ENCODE measurements at places on chromosomes 13 and 19.
A peak's percentile ranks its signal among the peaks of the same experiment; 100 is the strongest.

DNA sequence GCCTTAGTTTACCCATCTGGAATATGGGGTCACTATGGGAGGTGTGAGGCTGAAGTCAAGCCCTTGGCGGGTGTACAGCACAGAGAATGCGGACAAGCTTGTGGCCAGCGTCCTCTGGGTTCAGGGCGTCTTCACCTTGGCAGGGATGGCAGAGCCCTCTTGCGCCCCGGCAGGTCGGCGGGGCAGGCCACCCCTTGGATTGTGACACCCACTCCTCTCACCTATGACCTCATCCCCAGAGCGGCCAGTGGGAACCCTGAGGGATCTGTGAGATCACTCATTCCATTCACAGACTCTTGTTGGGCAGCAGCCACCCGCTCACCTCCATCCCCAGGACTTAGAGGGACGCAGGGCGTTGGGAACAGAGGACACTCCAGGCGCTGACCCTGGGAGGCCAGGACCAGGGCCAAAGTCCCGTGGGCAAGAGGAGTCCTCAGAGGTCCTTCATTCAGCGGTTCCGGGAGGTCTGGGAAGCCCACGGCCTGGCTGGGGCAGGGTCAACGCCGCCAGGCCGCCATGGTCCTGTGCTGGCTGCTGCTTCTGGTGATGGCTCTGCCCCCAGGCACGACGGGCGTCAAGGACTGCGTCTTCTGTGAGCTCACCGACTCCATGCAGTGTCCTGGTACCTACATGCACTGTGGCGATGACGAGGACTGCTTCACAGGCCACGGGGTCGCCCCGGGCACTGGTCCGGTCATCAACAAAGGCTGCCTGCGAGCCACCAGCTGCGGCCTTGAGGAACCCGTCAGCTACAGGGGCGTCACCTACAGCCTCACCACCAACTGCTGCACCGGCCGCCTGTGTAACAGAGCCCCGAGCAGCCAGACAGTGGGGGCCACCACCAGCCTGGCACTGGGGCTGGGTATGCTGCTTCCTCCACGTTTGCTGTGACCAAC lies at the start of gene SPACA4:
SPACA4 (plus strand) TSS at position 280 of the 896 bp plus-strand sequence; CDS start at position 517, 237 bp downstream.
- no peak for DNase-seq

DNA sequence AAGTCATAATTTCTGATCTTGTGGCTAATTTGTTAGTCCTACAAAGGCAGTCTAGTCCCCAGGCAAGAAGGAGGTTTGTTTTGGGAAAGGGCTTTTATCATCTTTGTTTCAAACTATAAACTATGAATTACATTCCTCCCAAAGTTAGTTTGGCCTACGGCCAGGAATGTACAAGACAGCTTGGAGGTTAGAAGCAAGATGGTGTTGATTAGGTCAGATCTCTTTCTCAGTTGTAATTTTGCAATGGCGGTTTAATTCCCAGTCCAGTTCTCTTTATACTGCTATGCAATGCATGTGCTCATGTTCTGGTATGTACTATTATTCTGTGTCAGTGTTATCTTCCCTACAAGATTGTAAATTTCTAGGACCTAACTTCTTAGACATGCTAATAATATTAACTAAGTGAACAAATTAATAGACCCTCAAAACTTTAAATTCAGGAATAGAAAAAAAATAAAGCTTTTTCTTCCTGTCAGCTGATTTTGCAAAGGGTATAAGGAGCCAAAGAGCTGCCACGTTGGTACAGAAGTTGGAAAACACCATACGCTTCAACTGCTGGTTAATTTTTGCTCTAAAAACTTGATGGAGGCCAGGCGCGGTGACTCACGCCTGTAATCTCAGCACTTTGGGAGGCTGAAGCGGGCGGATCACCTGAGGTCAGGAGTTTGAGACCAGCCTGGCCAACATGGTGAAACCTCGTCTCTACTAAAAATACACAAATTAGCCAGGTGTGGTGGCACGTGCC lies 1.3 kb upstream of the DNAJC15 start:
- no peak for DNase-seq

DNA sequence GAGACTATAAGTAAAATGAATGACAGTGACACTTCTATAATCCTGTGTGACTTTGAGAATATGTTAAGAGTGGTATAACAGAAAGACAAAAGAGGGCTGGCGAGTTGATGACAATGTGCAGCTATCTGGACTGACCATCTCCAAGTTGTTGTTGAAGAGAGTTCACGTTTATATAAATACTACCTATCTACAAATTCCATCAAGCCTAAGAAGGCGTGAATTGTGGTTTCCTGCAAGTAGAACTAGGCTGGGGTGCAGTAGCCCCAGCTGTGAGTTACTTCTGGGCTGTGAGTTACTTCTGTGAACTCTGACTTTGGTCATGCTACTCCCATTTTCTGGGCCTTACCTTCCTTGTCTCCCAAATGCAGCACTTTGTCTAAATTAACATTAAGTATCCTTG lies 561.0 kb downstream of the TBC1D4 start:
- no peak for DNase-seq

DNA sequence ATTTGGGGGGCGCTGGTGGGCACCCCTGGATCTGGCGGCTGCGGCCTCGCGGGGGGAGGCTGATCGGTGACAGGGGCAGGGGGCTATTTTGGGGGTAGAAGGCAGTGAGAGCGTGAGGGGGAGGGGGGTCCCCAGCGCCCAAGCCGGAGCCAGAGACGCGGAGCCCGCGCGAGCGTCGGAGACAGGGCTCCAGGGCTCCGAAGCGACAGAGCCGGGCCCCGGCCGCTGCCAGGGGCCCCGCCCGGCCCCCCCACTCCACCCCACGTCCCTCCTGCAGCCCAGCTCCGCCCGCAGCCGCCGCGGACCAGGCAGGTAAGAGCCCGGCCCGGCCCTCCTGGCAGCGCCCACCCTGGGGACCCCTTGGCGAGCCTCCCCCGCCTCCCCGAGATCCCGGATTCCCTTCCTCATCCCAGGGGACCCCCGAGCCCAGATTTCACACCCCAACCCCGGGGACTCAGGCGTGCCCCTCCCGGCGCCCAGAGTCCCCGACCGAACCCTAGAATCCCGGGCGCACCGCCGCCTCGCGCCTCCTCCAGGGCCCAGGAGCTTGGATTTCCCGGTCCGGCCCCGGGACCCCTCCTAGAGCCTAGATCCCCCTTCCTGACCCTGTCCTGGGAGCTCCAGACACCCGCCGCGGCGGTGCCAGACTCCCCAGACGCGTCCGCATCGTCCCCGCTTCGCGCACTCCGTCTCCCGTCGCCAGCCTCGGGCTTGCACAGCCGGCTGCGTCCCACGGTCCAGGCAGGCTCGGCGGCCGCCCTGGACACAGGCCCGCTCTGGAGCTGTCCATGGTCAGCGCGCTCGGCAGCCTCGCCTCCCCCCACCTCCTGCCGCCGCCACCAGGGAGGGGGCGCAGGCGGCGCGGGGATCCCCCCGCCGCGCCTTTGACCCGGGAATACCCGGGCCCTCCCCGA lies at the start of gene PPFIA3:
PPFIA3 (plus strand) TSS at position 134 of the 914 bp plus-strand sequence. CDS start 8,330 bp downstream, outside the sequence.
- DNase-seq = no peak

- DNase-seq = no peak
These were observed 1734.7 kb downstream of the SLITRK1 start for GRCh38 chr13:82147526-82147925.

DNA sequence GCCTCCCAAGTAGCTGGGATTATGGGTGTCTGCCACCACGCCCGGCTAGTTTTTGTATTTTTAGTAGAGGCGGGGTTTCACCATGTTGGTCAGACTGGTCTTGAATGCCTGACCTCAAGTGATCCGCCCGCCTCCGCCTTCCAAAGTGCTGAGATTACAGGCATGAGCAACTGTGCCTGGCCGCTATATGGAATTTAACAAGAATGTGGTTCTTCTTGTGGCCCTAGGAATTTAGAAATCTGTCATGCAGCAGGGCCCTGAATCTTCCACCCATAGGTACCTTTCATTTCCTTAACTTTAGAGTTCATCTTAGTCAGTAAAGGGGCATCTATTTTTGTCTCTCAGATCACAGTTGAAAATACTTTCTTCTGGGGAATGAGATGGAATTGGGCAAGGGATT lies 25.6 kb upstream of the NDFIP2 start:
- no peak for DNase-seq

- DNase-seq = peak; percentile 57
These were observed 5.2 kb downstream of the DDX49 start for GRCh38 chr19:18924684-18925213.

GRCh38 chr13:40181203-40181845 lies 485.1 kb downstream of the FOXO1 start:
- DNase-seq = no peak

GRCh38 chr19:18875726-18876125 lies 20.2 kb downstream of the CERS1 start:
- no peak for DNase-seq

DNA sequence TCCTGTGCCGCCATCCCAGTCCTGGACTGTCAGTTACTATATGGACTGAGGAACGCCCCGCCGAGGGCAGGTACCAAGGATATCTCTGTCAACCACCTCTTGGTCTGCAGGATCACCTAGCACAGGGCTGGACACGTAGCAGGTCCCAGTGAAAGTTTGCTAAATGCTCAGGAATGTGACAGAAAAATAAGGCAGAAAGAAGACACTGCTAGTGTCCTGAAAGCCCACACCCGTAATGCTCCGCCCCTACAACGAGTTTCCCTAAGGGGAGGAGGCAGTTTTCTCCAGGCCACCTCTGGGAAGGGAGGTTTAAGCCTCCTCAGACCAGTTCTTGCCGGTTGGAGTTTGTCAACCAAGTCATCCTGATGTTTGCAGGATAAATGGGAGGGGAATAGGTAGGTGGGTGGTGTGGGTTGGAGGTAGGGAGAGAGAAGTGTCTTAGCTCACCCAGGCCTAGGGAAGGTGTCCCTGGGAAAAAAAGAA lies 1.7 kb upstream of the SERTAD3 start:
- no peak for DNase-seq

- no peak for DNase-seq
These were observed 47.9 kb upstream of the CEACAM21 start for GRCh38 chr19:41528106-41528505.

- DNase-seq = no peak
These were observed 47.9 kb upstream of the POMP start for GRCh38 chr13:28610996-28611395.

GRCh38 chr19:50419022-50419579 lies 363 bp downstream of the SPIB start:
- no peak for DNase-seq

DNA sequence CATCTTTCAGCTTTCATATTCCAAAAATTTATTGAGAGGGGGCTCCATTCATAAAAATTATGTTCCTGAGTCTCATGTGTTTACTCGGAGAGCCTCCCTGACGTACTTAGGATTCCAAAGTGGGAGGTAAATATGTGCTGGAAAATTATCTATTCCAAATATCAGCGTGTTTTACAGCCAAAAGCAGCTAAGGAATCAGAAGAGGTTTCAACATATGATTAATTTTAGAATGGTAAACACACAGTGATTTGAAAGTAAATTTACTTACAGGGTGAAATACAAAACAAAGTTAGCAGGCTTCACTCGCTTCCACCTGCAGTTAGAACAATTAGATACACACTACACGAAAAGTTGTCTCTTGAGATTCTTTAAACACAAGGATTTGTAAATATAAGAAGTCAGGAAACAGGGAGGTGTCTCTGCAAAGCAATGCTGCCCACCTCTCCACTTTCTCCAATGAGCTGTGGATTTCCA lies 313.8 kb upstream of the NBEA start:
- no peak for DNase-seq

GRCh38 chr13:24119626-24120508 lies 40.7 kb upstream of the SPATA13 start:
- no peak for DNase-seq

DNA sequence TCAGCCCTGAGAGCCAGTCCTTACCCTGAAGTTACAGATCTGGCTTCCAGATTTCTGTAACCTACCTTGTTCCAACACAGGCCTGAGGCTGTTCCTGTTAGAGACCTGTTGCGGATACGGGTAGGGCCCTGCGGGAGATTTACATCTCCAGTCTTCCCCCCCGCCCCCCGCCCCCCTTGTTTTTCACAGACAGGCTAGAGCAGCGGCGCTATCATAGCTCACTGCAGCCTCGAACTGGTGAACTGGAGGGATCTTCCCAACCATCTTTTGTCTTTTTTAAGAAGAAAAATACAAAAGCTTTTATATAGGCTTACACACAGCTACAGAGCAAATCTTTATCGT lies 10.6 kb upstream of the CEACAM21 start:
- no peak for DNase-seq

GRCh38 chr19:17035842-17036424 lies 9.3 kb upstream of the CPAMD8 start:
- no peak for DNase-seq

- no peak for DNase-seq
These were observed 4.2 kb upstream of the ZSCAN4 start for GRCh38 chr19:57664269-57665127.

DNA sequence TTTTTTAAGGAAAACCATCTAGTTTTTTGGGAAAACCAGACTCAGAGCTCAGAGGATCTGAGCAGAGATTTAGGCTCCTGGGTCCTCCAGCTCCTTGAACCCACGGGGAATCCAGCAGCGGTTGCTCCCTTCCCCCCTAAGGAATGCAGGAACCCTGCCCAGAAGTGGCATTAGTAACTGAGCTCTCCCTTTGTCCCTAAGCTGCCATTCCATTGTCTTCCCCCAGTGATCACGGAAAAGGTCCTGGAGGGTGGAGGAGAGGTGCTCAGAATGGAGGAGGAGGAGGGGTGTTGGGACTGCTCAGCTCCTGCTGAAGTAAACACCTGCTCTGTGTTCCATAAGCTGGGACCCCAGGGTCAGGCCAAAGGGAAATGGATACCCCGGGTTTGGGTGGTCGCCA lies 16.8 kb upstream of the OR1M1 start:
- no peak for DNase-seq

DNA sequence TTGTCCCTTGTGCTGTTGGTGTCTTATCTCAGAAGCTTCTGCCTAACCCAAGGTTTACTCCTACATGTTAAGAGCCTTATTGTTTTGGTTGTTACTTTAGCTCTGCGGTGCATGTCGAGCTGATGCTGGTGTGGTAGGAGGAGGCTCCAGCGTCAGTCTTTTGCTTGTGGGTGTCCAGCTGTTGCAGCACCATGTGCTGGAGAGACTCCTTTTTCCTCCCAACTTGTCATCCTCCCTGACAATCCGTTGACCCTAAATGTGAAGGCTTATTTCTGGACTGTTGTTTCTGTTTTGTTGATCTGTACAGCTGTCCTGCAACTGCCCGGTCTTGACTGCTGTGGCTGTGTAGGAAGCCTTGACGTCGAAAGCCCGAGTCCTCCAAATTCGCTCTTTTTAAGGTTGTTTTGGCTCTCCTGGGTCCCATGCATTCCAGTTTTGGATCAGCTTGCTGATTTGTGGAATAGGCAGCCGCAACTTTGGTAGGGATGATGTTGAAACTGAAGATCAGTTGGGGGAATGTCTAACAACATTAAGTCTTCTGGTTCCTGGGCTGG lies 15.3 kb downstream of the NAXD start:
- no peak for DNase-seq

DNA sequence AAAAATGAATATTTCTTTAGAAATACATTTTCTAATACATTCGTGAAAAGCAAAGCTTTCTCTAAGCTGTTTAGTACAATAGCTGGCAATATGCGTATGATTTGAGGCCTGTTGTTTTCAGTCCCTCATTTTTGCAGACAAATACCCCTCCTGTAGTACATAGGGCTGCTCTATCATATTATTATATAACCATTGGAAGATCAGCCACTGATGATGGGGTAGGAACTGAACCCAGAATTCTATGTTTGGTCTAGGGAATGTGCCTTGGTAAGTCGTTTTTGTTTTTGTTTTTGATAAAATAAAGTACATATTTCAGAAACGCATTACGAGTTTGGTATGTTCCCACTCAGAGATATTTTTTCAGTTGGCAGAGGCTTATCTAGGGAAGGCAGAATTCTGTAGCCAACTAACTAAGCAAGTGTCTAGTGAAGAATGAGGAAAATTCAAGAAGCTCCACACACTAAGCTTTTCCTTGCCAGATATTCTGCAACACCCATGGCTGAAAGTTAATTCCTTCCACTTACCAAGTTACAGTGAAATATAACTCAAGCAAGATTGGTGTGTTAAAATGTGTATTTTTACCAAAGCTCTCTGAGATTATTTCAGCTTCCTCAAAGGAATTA lies 656.9 kb upstream of the MIR17HG start:
- DNase-seq = no peak
